ENCODE measurements at places on chromosomes 4 and X. TPM values are rescaled to one million over a fixed set of nuclear protein-coding genes. Genes with fewer than 3 reads are reported as not detected.

The ASMTL gene
- 5.3 TPM for total RNA-seq

The SUPT20HL1 gene
- total RNA-seq: not detected

The OPHN1 gene
- 4.8 TPM for total RNA-seq

The FAM241A gene
- 1.9 TPM for total RNA-seq

The DRD5 gene
- total RNA-seq: not detected

The TBX22 gene
- total RNA-seq: not detected

The FRAS1 gene
- total RNA-seq: 5.8 TPM

The RBMX gene
- 126 TPM for total RNA-seq
